Mononuclear cell (primary cell): ENCODE measurements at places on chromosomes 1 and 21. TPM values are rescaled to one million over a fixed set of nuclear protein-coding genes. Genes with fewer than 3 reads are reported as not detected.

Gene FMOD
- not detected for total RNA-seq

Gene SAMD13
- 0.31 TPM for total RNA-seq

Gene SPRR2B
- total RNA-seq = not detected

Gene RAP1A
- 45.2 TPM for total RNA-seq

Gene NR5A2
- total RNA-seq = not detected

Gene NUAK2
- total RNA-seq = 34.2 TPM

Gene FAM151A
- not detected for total RNA-seq

Gene TEKT2
- 0.10 TPM for total RNA-seq

Gene OR2L3
- not detected for total RNA-seq

Gene RGS13
- 0.52 TPM for total RNA-seq

Gene KRTAP13-3
- not detected for total RNA-seq

Gene AGO4
- 22.2 TPM for total RNA-seq

Gene SMG7
- total RNA-seq = 36.6 TPM

Gene LRRC38
- not detected for total RNA-seq
